Fibroblast of lung (primary cell): ENCODE measurements at places on chromosomes 3 and 15.

- no peak for DNase-seq
These were observed 35.4 kb downstream of the MBNL1 start for GRCh38 chr3:152304160-152304559.

GRCh38 chr3:37952564-37952963 lies 38.0 kb upstream of the VILL start:
- DNase-seq: peak; percentile 30

GRCh38 chr3:97291901-97292300 lies 472.7 kb upstream of the ARL6 start:
- no peak for DNase-seq

DNA sequence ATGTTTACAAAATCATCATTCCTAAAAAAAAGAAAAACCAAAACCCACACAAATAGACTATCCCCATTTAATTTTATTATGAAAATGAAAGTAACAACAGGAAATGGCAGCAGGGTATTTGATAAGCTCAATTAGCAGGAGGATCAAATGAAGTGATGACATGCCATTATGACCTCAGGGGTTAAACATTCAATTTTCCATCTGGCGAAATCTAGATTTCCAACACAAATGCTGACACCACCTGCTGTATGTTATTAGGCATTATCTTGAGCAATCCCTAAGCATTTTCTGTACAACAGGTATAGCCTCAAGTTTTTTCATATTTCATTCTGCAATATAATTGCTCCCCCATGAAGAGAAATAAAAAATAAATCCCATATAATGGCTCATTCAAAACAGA lies 57.1 kb downstream of the SHQ1 start:
- peak; percentile 1 for DNase-seq

- no peak for DNase-seq
These were observed 28.5 kb downstream of the SELENOT start for GRCh38 chr3:150631515-150632221.

DNA sequence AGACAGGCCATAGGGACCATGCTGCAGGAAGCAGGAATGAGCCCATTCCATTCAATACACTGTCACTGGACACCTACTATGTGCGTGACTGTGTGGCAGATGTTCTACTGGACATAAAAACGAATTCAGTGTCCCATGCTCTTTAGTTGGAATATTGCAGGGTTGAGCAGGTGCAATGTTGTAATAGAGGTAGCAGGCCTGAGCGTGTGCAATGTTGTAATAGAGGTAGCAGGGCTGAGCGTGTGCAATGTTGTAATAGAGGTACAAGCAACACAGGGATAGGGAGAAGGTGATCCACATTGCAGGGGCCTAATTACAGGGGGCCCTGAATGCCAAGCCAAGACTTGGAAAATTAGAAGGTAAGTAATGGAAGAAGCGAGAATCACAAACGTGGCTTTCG lies 261.4 kb upstream of the HES1 start:
- no peak for DNase-seq

DNA sequence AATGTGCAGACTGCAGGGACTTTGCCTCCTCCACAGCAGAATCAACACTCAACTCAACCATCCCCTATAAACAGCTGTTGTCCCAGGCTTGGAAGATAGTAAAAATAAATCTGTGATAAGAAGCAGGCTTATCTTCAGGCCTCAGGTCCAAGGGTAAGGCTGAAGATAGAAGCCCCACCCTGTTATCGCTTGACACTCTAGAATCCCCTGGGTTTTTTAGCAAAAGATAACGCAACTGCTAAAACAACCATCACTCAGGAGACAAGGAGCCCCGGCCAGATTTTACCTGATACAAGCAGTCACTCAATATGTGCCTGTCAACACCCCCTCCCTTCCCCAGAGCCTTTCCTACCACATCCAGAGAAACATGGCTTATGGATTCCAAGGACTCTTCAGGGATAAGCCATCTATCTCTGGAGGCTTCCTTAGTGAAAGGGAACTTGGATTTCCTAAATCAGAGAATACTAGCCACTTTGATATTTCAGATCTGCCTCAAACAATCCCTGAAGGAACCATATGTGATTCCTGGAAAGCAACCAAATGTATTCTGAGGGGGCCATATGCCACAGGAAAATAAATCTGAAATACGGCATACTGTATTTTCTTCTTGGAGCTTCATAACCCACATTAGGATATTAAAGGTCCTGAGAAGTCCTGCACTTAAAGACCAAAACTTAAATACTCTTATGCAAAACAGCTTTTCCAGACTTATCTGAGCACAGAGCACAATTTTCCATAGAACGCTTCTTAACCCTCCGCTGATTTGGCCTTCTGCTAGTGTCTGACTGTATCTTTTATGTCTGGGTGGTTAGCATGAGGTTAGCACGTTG lies 60.4 kb downstream of the LYZL4 start:
- DNase-seq: no peak

DNA sequence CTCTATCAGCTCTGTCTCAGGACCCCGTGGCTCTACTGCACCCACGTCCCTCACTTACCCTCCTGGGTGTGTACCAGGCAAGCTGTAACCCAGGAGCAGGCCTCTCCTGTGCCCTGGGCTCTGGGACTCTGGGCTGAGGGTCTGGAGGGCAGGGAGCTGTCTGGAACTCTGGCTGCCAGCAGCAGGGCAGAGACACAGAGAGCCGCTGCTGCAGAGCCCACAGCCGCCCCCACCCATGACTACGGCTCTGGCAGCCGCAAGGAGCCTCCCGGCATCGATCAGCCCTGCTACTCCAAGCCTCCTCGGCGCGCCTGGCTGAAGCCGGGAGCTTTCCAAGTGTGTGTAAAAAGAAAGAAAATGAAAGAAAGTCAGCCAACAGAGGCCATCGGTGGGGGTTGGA lies 103.7 kb upstream of the ATP2B2 start:
- DNase-seq: no peak

DNA sequence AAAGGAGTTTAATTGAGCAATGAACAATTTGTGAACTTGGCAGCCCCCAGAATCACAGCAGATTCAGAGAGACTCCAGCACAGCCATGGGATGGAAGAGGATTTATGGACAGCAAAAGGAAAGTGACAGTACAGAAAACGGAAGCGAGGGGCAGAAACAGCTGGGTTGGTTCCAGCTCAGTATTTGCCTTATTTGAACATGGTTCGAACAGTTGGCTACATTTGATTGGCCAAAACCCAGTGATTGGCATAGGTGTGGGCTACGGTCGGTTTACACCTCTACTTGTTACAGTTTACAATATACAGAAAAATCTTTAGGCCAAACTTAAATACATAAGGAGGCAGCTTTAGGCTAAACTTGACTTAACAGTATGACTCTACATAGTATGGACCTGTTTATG lies 9.7 kb upstream of the MAP3K13 start:
- no peak for DNase-seq

DNA sequence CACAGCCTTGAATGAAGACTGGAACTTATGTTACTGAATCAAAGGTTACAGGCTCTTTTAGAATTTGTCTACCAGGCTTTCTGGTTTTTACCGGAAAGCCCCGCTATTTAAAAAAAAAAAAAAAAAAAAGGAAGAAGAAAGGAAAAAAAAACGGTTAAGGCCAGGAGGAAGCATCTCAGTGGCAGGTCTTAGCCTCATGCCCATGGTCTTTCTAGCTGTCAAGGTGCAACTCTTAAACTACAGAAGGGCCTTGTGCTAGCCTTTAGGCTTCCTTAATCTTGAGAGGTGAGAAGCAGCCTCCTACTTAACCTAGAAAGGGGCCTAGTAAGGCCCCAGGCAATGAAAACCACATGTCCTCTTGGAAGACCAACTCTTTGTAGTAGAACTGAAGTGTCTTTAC lies 77.5 kb downstream of the TBC1D5 start:
- no peak for DNase-seq

- peak; percentile 92 for DNase-seq
These were observed 502.2 kb downstream of the PYDC2 start for GRCh38 chr3:191963182-191963581.

DNA sequence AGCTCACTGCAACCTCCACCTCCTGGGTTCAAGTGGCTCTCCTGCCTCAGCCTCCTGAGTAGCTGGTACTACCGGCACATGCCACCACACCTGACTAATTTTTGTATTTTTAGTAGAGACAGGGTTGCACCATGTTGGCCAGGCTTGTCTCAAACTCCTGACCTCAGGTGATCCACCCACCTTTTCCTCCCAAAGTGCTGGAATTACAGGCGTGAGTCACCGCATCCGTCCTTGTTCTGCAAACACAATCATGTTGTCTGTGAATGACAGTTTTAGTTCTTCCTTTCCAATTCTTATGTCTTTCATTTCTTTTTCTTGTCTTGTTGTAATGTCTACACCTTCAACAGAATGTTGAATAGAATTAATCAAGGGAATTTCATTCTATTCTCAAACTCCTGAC lies 16.3 kb upstream of the SMCO1 start:
- no peak for DNase-seq

DNA sequence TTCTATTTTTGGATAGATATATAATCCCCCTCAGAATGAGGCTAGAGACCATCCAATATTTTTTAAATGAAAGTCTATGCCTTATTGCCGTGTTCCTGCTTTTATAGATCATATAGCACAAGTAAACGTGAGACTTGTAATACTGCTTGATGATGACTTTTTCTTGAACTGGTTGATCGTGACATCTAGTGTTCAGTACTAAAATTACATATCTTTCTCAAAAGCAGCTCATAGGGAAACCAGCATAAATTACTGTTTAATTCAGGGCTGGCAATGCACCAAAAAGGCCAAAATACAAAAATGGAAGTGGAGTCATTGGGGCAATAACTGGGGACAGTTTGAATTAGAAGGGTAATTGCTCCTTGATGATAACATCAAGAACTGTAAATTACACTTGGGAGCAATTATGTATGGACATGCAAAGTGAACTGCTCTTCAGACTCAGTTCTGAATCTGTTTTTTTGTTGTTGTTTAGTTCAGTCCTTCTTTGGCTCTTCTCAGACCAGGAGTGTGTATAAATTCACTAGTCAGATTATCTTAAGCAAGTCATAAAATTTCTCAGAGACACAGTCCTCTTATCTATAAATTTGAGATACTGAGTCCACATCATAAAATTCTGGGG lies 325.3 kb downstream of the THSD4 start:
- peak; percentile 89 for DNase-seq

DNA sequence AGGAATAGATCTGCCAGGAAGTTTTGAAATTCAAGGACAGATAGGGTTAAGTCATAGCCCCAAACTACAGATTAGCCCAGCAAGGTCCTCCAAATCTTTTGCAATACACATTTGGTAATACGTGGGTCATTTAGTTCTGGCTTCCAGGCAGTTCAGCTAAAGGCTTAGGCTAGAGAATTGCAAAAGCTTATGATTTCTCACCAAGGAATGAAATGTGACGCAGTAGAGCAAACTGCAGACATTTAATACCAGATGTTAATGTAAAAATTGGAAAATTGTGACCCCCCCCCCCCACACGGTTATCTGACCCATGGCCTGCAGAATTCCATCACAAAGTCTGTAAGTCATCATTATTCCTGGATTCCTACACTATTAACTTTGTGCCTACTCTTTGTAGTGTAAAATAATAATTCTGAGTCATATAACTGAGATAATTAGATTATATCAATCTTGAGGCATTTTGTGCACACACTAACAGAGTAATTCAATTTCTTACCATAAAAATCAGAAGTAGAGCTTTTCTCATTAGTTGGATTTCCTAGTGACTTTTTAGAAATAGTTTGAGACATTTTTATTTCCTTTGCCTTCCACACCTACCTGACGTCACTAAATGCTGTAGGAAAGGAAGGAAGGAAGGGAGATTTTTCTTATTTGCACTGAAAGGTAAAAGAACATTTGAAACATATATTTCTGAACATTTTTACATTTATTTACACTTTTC lies 235.2 kb downstream of the DTWD1 start:
- DNase-seq: peak; percentile 100

GRCh38 chr3:33417066-33417673 lies 23.0 kb downstream of the UBP1 start:
- DNase-seq: peak; percentile 37

- no peak for DNase-seq
These were observed 421.0 kb upstream of the CNTN4 start for GRCh38 chr3:1677576-1678156.

DNA sequence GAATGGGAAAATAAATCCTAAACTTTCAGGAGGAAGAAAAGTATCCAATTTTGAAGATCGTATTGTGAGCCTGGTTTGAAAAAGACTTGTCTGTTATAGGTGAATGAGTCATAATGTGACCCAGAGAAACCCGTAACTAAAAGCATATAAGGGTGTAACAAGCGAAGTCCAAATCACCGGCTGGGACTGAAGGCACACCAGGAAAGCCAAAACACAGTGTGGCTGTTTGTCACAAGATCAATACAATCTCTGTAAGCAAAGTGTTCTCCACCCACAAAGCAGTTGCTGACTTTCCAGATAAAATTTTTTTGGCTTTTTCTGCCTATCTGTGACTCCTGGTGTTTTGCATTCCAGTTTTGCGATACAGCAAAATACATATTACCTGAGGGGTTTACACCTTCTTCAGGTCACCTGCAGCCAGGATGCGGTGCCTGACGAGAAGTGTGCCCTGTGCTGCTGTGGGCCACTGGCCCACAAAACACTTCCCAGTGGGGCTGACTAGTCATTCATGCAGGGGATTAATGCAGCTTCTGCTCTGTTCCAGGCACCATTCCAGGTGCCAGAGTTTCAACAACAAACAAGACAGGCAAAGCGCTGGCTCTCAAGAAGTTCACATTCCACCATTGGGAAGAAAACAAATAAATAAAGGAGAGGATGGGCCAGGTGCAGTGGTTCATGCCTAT lies 14.4 kb downstream of the HES1 start:
- DNase-seq: no peak

GRCh38 chr3:62727536-62727935 lies 147.7 kb downstream of the CADPS start:
- DNase-seq: peak; percentile 86

- no peak for DNase-seq
These were observed 81.7 kb upstream of the NUDT16 start for GRCh38 chr3:131299836-131300235.

GRCh38 chr3:194852831-194853508 lies 167.3 kb downstream of the FAM43A start:
- no peak for DNase-seq
